Activated T-helper 1 cell treated with anti-CD3 and anti-CD28 coated beads, Interleukin-12 subunit alpha, Interleukin-12 subunit beta, Interleukin-2, Interleukin-4 antibody, amounts not matched to agents 30 ng/mL and 10 ng/mL and 1 ng/mL, durations not matched to agents 14 hours and 24 hours and 36 hours (primary cell): ENCODE measurements at places on chromosomes 3 and 15. TPM values are rescaled to one million over a fixed set of nuclear protein-coding genes. Genes with fewer than 3 reads are reported as not detected.

DNA sequence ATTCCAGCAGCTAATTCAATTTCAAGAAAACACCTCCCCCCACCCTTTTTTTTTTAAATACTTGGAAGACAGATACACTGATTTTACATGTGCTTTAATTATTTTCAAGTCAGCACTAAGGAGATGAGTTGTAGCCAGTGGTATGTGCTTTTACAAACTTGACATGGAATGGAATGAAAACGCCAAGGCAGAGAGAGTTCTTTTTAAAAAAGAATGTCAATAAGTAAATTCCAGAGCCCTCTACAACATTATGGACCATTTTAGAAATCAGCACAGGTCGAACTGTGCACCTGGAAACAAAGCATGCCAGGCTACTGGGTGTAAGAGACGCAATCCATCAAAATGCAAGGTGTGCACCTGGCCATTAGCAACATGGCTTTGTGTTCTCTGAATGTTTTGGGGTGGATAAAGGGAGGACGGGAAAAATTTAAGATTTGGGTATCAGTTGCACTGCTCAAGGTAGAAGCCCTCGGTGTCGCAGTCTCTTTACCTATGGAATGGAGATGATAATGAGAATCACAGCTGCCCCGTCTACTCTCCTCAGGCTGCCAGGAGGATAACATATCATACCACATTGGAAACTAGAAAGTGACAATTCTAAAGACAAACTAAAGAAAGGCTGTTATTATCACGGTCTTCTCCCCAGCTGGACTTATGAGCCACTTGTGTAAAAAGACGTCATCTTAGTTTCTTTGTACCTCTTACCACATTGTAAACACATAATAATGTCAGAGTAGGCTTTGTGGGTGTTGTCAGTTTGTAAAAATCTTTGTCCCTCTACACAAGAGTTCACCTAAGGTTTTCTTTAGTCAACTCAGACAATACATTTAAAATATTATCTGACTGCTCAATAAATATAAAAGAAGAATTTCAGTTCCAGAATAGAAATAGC, 107.4 kb upstream of the PRICKLE2 start:
- no peak for DNase-seq

Gene C3orf85
- total RNA-seq: not detected in 2 replicates

- no peak for DNase-seq
Observed at GRCh38 chr3:4406746-4407568, 60.1 kb downstream of the SUMF1 start.

Gene REC114
- total RNA-seq: not detected in 2 replicates

GRCh38 chr15:50873935-50874361, 34.5 kb upstream of the AP4E1 start:
- no peak for DNase-seq

DNA sequence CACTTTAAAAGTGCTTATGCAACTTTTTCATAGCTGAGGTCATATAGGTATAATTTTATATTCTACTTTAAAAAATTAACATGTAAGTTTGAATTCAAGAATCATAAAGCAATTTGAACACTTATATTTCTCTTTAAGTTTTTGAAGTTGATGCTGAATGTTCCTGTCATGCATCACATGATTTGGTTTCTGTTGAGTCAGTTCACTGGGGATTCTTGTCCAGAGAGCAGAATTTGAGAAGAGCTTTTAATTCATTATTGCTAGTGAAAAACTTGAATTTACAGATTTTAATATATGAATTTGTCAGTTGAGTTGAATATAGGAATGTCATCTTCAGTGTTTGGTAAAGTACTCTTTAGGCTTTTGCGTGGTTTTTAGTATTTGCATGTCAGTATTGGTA, 7.9 kb downstream of the SLC25A26 start:
- DNase-seq: no peak

Gene CCR3
- total RNA-seq: 0.29 TPM in 1 of 2 replicates, not detected in the other

Gene EXD1
- not detected in 2 replicates for total RNA-seq

Gene DUOX2
- not detected in 2 replicates for total RNA-seq

Gene SLC12A8
- 1.1 TPM in 2 replicates for total RNA-seq

Gene LINGO1
- not detected in 2 replicates for total RNA-seq

- DNase-seq: no peak
Observed at GRCh38 chr3:170734043-170734734, 135.8 kb downstream of the RPL22L1 start.

- DNase-seq: no peak
Observed at GRCh38 chr3:115928376-115928775, 305.1 kb downstream of the GAP43 start.

DNA sequence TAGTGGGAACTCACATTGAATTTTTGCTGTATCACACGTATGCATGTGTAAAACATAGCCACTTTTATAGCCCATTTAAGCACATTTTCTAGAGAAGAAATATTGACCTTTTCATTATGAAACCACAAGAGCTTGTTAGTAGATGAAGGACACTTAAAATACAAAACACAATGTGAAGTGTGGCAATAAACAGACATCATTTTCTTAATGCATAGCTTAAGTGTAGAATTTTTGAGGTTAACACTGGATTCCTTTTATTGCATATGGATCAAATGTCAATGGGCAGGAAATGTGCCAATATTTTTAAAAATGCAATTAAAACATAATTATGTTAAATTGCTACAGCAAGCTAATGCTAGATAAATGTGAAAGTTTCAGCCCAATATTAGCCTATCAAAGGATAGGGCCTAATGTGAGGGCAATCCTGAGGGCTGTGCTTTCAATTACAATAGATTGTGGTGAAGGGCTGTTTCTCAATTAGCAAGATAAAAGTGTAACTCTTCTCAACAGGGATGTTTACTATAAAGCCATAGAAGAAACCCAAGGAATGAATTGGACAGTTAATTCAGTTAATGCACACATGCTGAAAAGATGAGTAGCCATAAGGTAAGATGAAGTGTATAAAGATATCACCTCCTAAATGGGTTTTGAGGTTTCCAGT, 489.0 kb upstream of the CDIN1 start:
- DNase-seq: no peak
